LHCN-M2 (cell line): ENCODE measurements at places on chromosomes 2 and 18. TPM values are rescaled to one million over a fixed set of nuclear protein-coding genes. Genes with fewer than 3 reads are reported as not detected.

DNA sequence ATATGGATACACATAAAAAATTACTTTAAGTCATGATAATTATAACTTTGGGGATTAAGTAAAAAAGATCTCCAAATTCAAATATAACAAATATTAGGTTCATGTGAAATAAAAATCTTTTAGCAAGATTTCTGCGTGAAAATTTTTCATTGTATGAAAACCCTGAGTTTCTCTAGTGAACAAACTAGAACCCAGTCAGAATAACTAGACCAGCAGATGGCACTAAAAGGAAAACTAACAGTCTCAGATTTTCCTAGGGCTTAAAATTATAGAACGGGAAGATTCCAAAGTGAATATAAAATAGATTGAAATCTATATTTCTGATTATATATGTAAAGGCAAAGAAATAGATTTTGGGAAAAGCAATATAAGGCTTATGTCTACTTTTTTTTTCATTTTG, 43.3 kb downstream of the TMEM200C start:
- DNase-seq = no peak

MRPL19 gene
- total RNA-seq = 55.6 and 76.4 TPM in 2 replicates

- DNase-seq = peak; percentile 29
Observed at GRCh38 chr2:241853651-241854341, 4.9 kb downstream of the PDCD1 start.

GRCh38 chr2:238289574-238289973, 1.2 kb upstream of the PER2 start:
- DNase-seq = no peak

CDCA7 gene
- 14.1 and 16.3 TPM in 2 replicates for total RNA-seq

- DNase-seq = no peak
Observed at GRCh38 chr2:25887624-25888242, 9.4 kb upstream of the ASXL2 start.

DNA sequence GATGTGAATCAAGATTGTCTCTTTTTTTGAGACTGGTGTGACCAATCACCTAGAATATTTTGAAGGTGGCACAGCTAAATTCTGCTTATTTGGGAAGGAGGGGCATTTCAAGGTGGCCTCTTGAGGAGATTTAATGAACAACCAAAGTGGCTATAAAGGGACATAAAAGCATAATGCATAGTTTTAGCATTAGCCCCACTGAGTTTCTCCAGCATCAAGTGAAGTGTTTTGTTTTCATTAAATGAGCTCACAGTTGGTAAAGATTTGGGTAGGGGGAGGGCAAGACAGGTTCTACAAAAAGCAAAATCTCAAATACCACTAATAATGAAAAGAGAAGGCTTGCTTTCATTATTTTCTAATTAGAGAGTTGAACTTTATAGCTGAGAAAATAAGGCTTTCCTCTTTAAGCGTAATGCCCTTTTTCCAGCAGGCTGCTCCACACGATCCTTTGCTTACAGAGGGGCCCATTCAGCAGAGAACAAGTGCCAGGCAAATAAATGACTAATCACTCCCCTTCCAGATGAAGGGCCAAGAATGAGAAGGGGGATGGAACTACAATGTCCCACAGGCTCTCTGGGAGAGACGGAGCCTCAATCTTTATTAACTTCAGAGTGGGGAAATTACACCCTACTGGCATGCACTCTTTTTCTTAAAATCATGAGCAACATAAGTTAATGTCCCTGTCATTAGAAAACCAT, 35.9 kb downstream of the LHCGR start:
- DNase-seq = no peak

DNA sequence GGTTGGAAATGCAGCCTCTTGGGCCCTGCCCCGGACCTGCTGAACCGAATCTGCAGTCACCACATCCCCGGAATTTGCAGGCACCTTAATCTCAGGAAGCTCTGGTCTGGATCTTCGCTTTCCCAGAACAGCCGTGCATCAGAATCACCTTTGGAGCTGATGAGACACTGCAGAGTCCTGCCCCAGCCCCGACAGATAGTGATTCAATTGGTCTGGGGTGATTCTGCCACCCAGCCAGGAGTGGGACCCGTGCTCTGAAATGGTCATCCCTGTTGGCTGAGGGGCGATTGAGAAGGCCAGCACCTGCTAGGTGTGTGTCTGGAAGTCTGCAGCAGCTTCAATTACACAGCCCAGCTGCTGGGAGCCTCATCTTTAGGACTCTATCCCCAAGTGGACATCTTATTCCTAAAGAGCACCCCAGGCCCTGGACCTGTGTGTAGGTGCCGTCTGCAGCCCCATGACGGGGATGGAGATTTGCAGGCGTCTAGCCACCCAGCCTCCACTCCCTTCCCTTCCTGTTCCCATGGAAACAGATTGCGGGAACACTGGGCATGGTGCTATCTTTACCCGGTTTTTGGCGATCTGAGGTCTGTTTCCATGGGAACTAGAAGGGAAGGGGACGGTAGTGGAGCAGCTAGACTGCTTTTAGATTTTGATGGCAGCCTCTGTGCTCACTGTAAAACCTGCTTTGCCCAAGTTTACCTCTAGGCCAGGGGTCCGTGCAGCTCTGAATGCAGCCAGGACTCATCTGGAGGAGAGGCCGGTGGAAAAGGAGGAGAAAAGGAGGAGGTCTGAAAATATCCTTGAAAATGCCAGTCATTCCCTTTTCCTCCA, 156.1 kb downstream of the LDLRAD4 start:
- DNase-seq = peak; percentile 3

PROKR1 gene
- total RNA-seq = not detected in 2 replicates

GREB1 gene
- total RNA-seq = 0.38 and 0.57 TPM in 2 replicates

- no peak for DNase-seq
Observed at GRCh38 chr2:19138264-19138825, 220.1 kb downstream of the OSR1 start.

GRCh38 chr18:5893956-5894610, 1.2 kb downstream of the TMEM200C start:
- DNase-seq = no peak

INHBB gene
- 0.26 and 0.46 TPM in 2 replicates for total RNA-seq

DNA sequence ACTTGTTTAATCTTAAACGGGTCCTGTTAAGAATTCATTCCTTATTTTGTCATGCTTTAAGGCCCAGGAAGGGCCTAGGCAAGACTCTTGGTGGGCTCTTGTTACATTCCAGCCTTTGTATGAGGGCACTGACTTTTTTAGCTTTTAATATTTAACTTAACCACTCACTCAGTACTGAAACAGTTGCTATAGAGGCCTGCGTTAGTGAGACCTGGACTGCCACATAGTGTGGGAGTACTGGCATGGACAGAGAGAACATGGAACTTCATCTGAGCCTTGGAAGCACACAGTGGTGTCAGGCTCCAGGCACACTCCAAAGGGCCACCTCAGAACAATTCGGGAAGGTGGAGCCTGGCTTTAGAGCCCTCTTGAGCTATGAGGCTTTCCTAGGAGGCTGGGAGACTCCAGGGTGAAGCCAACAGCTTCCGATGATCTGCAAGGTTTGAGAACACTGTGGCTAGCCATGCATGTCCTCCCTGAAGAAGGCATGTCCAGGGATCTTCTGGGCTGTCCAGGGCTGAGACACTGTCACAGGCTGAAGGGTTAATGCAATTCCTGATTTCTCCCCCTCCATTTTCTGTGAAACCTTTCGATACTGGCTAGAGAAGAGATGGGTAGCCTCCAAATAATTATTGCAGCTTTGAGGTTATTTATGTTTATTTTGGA, 155.4 kb upstream of the ACAA2 start:
- DNase-seq = no peak

- DNase-seq = no peak
Observed at GRCh38 chr2:232038251-232038880, 76.9 kb downstream of the DIS3L2 start.

IL36RN gene
- total RNA-seq = not detected in 2 replicates

EML6 gene
- 0.32 and 0.34 TPM in 2 replicates for total RNA-seq

- DNase-seq = peak; percentile 87
Observed at GRCh38 chr2:107808959-107809358, 17.7 kb upstream of the RGPD4 start.

- peak; percentile 43 for DNase-seq
Observed at GRCh38 chr2:63741884-63742579, 99.7 kb upstream of the UGP2 start.

TMEM37 gene
- not detected in 2 replicates for total RNA-seq

- no peak for DNase-seq
Observed at GRCh38 chr2:74429487-74430451, 8.2 kb downstream of the WDR54 start.

- DNase-seq = no peak
Observed at GRCh38 chr2:232873292-232873908, 3.3 kb downstream of the SNORC start.

DNA sequence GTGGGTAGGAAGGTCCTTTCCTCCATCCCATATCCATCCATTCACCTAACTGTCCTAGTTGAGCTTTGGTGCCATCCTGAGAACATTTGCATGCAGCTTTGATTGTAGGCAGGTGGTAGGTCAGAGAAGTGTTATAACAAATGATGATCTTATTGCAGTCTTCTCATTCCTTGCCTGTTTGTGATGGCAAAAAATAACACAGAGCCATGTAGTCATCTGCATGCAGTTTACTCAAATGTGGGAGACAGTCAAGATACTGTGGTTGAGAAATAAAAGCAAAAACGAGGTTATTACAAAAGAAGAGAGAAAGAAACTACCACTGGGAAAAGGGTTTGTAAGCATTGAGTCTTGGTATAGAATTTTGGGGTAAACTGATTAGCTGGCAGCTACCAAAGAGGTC, 66.3 kb downstream of the AOX1 start:
- no peak for DNase-seq

GRCh38 chr2:238655198-238655860, 192.6 kb upstream of the TWIST2 start:
- no peak for DNase-seq

GRCh38 chr2:163612332-163612731, 123.5 kb downstream of the FIGN start:
- no peak for DNase-seq

- no peak for DNase-seq
Observed at GRCh38 chr18:907885-908757, 3.5 kb downstream of the ADCYAP1 start.

DNA sequence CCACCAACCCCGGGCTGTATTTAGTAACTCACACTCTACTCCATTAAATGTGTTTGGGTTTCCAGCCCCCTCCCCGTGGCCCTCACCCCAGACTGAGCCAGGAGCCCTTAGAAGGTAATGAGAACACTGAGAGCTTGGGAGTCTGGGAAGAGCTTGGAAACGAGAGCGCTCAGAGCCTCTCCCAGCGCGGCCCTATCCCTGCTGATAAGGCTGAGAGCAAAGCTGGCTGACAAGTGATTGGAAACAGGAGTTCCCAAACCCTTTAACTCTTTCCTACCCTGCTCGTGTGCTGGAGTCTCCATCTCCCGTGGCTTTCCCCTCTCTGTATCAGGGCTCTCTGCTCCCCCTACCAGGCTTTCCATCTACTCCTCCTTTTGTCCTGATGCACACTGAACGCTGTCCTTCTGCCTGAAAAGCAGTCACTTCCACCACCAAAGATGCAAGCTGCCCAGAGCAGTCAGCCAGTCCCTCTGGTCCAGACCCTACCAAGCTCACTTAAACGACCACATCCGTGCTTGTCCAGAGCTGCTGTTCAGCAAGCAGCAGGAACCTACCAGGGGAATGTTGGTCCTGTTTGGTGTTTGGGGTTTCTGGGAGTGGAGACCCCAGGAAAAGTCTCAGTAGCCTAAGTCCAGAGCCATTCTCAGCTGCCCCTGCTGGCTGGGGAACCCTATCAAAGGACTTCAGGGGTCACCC, 100.0 kb upstream of the PKDCC start:
- no peak for DNase-seq

DNA sequence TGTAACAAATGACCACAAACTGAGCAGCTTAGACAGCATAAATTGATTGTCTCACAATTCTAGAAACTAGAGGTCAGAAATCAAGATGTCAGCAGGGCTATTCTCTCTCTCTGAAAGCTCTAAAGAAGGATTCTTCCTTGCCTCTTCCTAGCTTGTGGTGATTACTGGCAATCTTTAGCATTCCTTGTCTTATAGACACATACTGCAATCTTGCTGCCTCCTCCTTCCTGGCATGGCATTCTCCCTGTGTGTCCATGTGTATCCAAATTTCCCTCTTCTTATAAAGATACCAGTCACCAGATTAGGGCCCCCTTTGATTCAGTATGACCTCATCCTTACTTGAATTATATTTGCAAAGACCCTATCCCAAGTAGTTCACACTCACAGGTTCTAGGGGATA, 2.3 kb downstream of the ASB3 start:
- no peak for DNase-seq

DNA sequence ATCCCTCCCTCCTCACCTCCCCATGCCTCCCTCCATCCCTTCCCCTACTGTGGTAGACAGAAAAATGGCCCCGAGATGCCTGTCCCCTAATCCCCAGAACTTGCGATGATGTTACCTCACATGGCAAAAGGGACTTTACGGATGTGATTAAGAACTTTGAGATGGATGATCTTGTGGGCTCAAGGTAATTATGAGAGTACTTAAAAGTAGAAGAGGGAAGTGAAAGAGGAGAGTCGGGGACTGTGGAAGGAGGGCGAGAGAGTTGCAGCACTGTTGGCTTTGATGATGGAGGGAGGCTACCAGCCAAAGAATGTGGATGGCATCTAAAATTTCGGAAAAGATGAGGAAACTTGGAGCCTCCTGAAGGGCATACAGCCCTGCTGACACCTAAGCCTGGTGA, 66.5 kb downstream of the AGAP1 start:
- no peak for DNase-seq

- DNase-seq = peak; percentile 84
Observed at GRCh38 chr2:65024149-65024829, 31.9 kb upstream of the CEP68 start.

DNA sequence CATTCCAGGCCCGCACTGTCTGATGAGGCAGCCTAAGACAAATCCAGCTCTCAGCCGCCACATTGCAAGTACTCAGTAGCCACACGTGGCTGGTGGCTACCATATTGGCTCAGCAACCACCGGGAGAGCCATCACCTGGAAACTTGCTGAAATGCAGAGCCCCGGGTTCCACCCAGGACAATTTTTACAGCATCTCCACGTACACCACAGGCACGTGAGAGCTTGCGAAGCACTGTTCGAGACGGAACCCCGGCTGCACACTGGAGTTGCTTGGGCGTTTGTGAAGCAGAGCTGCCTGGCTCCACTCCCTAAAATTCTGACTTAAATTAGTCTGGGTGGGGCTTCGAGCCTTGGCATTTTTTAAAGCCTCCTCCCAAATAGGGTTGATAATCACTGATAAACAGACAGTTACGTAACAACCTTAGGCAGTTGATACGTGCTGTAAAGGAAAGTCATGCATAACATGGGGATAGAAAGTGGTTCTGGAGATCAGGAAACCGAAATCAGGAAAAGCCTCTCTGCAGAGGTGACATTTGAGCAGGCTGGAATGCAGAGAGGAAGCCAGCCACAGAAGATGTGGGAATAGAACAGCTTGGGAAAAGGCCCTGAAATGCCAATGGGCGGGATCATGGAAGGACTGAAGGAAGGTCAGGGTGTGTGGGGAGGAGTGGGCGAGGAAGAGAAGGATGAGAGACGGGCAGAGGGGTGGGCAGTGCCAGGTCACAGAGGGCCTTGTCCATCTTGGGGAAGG, 6.2 kb downstream of the ASAP2 start:
- DNase-seq = no peak

LRRC30 gene
- total RNA-seq = not detected in 2 replicates

DNA sequence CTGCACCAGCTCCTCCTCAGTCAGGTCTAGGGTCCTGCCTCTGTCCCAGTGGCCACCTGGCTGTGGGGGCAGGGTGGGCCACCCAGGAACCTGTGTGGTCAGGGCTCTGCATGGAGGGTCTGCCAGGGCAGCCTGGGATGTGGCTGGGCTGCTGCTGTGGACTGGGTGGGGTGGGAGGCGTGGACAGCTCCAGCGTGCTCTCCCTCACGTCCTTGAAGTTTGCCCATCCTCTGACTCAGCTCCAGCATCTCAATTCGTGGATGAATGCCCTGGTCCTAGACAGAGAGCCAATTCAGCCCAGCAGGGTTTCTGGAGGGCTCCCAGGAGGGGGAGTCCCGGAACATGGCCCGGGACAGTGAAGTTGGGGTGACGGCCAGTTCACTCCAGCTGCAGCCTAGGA, 64.3 kb upstream of the EPAS1 start:
- DNase-seq = no peak

CRACDL gene
- not detected in 2 replicates for total RNA-seq
